Forelimb muscle (tissue), 1 donor: ENCODE measurements at places on chromosomes 6 and 20. TPM values are rescaled to one million over a fixed set of nuclear protein-coding genes. Genes with fewer than 3 reads are reported as not detected.

JPH2 gene
- polyA plus RNA-seq: 105 TPM

DEFB113 gene
- not detected for polyA plus RNA-seq

DNA sequence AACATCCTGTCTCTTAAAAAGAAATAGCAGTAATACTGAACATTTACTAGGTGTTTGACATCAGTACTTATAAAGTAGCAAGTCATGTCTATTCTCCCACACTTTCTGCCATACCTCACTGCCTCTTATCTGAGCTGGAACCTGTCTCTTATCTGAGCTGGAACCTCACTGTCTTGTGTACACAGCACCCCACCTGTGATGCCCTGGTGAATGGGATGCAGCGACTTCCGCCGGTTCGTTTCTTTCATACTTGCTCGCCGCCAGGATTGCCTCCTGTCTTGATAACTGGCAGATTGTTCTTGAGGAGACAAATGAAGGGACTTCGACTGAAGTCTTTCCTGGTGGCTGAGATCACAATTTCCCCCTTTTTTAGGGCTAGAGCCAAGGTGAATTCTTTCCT, 2.9 kb downstream of the DSN1 start:
- no peak for DNase-seq

DNA sequence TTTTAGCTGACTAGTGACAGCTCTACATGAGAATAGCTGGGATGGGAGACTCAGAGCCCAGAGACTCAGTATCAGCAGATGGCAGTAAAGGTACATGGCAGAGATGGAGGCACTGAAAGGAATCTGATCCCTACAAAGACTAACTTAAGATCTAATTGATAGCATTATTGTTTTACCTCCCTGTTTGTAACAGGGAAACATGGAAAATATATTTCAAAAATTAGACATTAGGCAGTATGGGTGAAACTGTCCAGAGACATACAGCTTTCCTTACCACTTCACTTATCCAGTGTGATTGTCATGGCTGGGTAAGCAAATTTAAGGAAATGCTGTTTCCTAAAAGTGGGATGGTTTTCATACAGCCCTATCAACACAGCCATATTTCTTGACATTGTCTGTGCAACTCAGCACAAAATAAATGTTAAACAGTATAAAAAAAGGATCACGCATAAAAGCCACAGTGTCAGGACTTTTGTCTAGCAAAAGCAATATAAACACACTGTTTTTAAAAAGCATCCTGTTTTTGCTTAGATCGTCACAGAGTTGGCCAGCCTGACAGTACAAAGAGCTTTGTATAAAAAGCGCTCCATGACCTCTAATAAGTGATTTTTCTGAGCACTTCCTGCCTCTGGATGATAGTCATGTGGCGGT, 376.9 kb downstream of the PHF3 start:
- DNase-seq: peak; percentile 61

DNA sequence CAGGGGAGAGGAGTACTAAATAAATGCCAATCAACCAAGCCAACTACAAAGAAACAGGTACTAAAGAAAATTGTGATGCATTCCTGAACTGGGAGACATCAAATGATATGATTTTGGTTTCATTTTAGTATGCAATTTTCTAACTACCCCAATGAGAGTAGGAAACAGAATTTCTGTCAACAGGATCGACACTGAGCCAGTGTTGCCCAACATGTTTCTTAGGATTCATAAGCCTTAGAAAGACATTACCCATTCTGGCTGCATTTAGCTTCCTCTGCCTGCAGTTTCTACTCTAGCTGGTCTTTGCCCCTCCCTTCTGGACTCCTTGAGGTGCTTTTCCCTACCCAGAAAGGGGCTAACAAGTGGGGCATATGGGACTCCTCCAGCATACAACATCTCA, 49.8 kb downstream of the KCTD20 start:
- no peak for DNase-seq

DNA sequence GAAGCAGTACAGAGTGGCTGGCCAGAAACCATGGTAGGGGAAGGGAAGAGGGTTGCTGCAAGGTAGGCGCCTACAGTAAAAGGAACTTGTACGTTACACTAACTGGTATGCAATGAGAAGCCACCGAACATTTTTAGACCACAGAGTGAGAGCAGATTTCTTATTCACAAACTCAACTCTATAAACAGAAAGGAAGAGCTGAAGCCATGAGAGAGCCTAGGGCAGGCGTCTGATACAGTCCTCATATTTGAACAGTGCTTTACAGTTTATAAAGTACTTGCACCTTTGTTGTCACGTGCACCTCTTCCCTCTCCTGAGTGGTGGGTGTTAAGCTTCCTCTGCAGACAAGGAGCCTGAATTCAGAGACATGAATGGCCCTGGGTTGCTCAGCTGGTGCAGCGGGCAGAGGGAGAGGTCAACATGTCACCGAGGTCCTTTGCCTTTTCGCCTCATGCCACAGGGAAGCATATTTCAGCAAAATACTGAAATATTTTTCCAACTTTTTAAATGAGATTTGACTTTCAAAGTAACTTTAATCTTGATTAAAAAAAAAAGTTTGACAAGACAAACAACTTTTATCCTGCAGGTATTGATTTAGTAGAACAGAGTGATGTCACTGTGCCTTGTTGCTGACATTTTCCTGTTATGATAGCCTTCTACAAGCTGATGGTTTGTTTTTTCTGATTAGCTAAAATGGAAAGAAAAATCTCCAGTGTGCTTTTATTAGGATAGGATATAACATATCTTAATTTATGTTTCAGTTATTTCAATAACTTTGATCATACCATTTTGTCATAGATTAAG, 23.8 kb downstream of the UST start:
- DNase-seq: no peak

DNA sequence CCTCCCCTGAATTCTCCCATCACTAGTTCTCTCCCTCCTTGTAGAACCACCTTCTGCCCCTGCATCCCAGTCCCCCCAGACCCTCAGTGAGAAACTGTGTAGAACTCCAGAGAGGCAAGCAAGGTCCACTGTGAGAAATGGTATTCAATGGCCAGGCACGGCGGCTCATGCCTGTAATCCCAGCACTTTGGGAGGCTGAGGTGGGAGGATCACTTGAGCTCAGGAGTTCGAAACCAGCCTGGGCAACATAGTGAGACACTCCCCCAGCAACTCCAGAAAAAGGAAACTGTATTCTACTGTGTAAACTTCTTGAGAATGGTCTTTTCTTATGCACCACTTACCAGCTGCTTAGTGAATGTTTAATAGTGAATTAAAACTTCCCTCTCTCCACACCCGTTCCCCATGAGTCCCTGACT, 8.2 kb upstream of the CD83 start:
- no peak for DNase-seq

SFT2D1 gene
- polyA plus RNA-seq: 35.1 TPM

FAM162B gene
- 5.5 TPM for polyA plus RNA-seq

DNA sequence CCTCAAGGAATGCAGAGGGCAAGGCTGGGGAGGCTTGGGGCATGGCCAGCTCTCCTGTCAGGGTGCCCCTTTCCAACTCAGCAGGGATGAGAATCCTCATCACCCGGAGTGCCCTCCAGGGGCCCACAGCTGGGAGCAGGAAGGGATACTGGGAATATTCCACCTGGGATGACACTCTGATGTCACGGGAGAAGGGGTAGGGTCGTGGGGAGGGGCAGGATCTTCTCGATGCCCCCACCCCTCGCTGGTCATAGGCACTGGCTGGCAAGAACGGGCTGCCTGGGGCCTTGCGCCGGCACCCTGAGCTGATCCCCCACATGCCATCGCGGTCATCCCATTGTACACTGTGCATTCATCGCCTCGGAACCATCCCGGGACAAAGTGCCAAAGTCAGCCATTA, 10.6 kb upstream of the NXT1 start:
- no peak for DNase-seq

- no peak for DNase-seq
Observed at GRCh38 chr20:36070451-36070850, 84.1 kb upstream of the EPB41L1 start.

CRISP1 gene
- polyA plus RNA-seq: not detected

DNA sequence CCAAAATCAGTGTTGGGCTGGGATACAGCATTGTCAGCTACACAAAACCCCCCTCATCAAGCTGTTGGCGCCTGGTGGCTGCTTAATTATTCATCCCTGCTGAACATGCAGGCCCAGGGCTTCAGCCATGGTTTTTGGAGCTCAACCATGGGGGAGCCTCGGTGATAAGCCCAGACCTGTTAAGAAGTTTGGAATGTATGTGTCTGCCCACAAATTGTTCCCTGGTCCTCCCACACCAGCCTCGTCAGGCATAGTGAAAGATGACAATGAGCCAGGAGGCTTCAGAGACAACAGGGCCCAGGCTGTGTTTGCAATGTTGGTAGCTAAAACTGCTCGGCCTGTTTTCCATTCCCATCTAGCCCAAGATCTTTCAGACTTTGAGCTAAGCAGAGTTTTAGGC, 34.8 kb upstream of the SIRPA start:
- DNase-seq: no peak

RAB44 gene
- polyA plus RNA-seq: 0.05 TPM

DNA sequence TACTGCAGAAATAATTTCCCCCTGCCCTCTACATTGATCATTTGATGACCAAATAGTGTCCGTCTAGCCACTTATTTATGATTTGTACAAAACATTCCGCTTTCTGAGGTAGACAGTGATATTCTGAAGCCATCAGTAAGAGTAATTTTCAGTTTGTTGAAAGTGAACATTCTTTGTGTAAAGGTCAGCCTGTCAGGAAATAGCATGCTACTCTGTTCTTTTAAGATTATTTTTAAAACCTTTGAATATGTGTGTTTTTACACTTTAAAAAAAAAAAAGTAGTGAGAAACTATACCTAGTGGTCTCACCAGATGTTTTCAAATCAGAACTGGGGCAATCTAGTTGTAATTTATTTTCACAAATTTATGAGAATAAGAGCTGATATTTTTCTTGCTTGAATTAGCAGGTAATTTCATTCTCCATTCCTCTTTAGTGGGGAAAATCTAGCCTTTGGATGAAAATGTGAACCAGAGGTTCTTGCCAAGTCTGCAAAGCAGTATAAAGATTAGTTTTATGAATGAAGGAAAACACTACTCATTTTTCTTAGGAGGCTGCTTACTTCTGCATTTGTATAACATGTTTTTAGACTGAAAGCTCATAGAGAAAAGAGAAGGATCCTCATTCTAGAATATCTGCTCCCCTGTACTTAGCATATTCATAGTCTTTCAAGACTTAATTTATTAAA, 12.1 kb upstream of the REV3L start:
- no peak for DNase-seq

LHFPL5 gene
- not detected for polyA plus RNA-seq

DNA sequence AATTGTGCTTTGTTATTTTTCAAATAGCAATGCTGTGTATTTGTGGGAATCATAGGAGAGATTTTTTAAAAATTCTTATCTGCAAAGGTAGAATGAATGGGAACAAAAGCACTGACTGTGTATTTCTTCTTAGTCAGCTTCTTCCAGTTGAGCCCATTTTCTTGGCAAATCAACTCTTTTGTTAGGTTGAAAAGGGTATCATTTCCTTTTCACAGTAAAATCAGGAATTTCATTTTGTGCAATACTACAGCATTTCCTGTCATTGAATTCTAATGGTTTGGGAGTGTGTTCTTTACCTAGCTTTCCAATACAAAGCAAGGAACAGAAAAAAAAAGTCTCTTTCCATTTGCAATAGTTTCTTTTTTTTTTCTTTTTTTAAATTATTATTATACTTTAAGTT, 19.0 kb upstream of the EXOC2 start:
- DNase-seq: no peak

DNA sequence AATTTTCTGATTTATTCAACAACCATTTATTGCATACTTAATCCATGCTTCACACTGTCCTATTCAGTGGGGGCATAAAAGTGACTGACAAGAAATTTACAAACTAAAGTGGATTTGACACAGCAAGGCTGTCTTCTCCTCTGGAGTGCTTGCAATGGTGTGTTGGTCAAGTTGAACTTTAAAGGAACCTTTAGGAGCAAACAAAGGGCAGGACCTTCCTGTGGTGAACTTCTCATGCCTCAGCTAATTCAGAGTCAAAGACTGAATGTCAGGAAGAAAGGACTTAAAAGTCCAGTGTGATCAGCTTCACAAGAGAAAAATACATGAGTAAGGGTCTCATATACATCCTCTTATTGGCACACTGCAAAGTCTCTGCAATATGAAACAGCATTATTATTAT, 60.8 kb upstream of the TENT5A start:
- DNase-seq: no peak

DZANK1 gene
- polyA plus RNA-seq: 1.8 TPM

GRCh38 chr6:161143663-161144430, 130.0 kb downstream of the AGPAT4 start:
- no peak for DNase-seq

DNA sequence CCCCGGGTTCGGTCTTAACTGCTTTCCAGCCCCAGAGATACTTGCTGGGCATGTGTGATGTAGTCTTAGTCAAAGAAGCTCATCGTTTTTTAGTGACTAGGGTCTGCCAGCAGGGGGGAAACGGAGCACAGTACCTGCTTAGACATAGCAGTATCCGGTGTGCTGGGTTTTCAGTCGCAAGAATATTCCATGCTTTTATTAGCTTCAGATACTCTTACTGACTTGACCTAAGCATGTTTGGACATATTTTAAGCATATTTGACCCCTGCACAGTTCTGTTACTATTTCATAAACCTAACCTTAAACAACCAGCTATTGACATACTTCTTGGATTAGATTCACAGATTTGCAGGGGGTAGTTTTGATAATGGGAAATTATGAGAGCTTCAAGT, 3.0 kb downstream of the E2F3 start:
- no peak for DNase-seq

DNA sequence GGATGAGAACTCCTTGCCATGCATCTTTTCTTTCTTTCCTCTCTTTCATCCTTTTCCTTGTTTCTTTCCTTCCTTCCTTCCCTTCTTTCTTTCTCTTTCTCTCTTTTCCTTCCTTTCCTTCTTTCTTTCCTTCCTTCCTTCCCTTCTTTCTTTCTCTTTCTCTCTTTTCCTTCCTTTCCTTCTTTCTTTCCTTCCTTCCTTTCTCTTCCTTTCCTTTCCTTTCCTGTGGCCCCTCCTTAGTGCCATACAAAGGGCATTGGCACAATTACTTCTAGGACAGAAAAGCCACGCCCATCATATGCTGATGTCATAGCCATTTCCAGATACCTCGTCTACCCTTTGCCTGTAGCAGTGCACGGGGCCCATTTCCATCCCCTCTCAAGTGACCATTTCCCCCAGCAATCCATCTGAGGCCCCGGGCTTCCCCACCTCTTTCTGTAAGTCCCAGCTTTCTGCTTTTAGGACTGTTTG, 2.2 kb upstream of the CENPB start:
- DNase-seq: no peak

HSPA1L gene
- 5.0 TPM for polyA plus RNA-seq

MYCT1 gene
- 18.0 TPM for polyA plus RNA-seq

DNA sequence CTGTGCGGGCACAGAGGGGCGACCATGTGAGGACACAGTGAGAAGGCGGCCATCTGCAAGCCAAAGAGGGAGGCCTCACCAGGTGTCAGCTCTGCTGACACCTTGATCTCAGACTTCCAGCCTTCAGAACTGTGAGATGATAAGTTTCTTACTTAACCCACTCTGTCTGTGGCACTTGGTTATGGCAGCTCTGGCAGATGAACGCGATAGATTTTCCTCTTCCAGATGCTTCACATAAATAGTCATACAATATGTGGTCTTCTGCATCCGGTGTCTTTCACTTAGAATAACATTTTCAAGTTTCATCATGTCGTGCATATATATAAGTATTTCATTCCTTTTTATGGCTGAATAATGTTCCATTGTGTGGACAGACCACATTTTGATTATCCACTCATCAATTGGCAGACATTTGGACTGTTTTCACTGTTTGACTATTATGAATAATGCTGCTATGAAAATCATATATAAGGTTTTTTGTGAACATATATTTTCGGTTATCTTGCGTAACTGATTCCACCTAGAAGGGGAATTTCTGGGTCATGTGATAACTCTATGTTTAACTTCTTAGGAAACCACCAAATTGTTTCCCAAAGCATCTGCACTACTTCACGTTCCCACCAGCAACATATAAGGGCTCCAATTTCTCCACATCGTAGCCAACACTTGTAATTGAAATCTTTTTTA, 30.2 kb downstream of the PRR18 start:
- DNase-seq: no peak
